Activated naive CD8-positive, alpha-beta T cell treated with anti-CD3 and anti-CD28 coated beads for 36 hours (primary cell): ENCODE measurements at places on chromosomes 7 and 10.
A peak's percentile ranks its signal among the peaks of the same experiment; 100 is the strongest.

DNA sequence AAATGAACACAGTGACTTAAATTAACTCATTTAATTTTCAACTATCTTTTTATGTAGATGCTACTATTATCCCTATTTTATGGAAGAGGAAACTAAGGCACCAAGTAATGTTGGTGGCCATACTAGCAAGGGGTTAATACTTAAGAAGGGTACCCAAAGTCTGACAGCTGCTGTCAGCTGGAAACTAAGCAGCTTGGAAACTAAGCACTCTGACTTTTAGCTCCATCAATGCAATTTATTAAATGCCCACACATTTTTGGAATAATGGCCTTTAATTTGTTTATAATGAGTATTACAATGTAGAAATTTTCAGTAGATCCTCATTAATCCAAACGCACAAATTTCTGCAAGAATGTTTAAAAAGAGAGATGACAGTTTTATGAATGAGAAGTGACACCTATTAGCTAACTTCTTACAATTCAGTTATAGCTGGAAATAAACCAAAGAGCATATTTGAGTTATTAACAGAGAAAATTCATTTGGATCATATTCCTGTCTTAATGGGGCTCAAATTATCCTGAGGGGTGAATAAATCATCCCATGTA lies 483.1 kb upstream of the MBL2 start:
- no peak for DNase-seq

DNA sequence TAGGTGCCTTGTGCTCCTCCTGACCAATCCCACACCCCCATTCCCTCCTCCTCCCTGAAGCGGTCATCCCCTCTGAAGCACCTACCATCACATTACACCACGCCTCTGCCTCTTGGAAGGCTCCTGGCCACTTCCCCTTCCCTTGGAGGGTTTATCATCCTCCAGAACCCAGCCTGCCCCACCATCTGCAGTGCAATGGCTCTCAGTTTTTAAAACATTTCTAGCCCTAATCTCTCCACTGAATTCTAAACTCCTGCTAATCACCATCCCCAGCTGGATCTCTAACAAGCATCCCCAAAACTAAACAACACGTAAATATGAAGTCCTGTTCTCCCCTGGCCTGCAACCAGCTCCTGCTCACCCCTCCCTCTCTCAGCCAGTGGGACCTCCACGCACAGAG lies 70.6 kb downstream of the PIP4K2A start:
- no peak for DNase-seq

GRCh38 chr7:39355664-39356063 lies 210.5 kb upstream of the YAE1 start:
- DNase-seq, result no peak

GRCh38 chr7:91411060-91411459 lies 146.8 kb downstream of the FZD1 start:
- no peak for DNase-seq

DNA sequence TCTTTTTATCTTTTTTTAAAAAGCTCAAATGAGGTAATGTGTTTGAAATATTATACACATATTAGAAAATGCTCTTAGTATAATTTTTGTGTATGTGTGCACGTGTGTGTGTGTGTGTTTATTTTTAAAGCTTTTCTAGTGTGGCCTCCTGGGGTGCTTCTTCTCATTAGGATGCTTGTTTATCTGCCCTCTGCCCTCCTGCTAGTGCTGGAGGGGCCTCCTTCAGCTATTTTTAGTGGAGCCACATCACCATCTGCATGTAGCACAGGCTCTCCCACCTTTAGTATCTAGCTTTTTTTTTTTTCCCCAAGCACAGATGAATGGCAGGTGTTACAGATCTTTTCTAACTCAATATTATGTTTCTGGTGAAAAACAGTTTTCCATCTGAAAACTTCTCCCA lies 155.7 kb upstream of the TMEM229A start:
- no peak for DNase-seq

GRCh38 chr10:19920075-19920726 lies 104.0 kb downstream of the PLXDC2 start:
- DNase-seq, result no peak

DNA sequence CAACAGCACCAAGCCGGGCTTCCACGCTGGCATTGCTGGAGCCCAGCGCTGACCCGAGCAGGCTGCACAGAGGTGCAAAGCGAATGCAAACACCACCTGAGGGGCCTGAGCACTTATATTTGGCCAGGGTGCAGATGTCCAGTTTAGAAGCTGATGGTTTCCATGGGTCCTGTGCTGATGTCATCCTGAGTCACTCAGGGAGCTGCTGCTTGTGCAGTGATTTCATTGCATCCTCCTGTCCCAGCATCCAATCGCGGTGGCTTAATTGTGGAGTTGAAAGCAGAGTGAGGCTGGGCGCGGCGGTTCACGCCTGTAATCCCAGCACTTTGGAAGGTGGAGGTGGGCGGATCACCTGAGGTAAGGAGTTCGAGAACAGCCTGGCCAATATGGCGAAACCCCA lies 410.2 kb upstream of the KLF6 start:
- no peak for DNase-seq

DNA sequence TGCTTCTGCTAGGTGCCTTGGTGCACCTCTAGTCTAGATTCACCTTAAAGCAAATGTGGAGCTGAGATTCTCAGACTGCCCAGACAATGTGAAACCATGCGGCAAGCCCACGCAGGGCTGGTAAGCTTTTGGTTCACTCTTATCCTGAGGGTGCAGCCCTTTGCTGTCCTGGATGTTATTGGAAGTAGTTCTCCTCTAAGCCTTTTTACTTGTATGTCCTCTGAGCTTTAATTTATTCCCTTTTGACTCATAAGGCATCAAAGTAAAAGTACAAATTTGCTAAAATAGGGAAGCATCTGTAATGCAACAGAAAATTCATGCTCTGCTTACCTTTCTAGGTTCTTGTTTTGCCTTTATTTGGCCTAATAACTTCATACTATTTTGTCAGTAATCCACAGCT lies 186.8 kb downstream of the MACC1 start:
- no peak for DNase-seq

DNA sequence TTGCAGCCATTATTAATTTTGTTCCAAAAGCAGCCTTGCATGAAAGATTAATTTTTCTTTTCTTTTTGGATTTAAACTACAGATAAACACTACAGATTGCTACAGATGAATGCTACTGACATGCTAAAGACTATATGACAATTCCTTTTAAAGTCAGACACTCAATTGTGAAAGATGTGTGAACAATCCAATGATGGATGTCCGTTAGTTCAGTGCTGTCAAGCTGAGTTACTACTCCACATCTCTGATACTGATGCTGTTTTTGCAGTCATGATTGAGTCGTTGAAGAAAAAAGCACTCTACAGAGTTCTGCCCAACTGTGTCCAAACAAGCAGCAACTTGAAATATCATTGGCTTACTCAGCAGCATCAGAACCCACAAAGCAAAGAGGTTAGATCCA lies 146.8 kb downstream of the OTUD1 start:
- DNase-seq, result no peak

DNA sequence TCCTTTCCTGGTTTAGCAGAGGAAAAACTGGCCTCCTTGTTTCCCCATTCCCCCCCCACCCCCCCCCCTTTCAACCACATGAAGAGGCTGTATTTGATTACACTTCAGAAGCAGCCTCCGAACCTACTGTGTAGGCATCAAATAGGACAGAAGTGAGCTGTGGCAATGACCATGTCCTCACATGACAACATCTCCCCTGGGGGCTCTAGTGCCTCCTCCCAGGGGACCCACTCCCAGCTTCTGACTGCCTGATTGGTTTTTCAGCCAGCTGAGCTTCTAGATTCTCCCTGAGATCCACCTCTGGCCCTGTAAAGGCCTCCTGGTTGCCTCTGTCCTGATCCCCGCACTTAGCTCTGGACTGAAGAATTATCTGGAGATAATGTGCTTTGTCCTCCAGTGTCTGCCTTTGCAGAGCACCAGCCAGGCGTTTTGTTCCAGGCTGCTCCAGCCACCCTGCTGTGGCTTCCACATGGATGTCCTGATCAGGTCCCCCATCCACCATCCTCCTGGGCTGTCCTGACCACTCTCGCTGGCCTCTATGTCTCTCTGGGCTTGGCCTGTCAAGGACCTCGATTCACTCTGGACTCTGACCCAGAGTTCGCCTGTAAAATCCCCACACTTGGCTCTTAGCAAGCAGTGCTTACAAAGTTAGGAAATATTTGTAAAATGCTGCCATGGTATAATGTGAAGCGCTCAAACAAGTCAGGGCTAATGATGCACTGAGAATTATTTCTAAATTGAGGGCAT lies 42.4 kb upstream of the TOMM7 start:
- no peak for DNase-seq

- DNase-seq, result no peak
Observed at GRCh38 chr10:79045566-79046175, 23.1 kb upstream of the ZMIZ1 start.

- DNase-seq, result no peak
Observed at GRCh38 chr10:30422151-30422695, 11.8 kb upstream of the MAP3K8 start.

DNA sequence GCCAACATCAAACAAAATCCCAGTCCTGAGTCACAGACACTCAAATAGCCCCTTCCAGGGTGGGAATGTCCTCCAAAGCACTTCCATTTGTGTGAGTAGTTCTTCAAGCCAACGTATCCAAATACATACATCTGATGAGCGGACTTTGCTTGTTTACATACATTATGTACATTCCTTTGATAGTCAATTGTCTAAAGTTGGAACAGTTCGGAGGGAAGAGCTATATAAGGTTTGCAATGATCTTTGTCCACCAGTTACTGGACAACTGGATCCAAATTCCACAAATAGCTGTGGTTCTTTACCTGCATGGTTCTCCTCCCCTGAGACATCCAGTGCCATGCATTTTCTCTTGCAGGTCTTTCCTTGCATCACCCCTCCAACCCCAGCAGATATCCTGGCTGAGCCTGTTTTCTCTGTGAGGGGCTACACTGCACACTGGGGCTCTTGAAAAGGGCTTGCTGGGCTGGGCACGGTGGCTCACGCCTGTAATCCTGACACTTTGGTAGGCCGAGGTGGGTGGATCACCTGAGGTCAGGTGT lies 4.7 kb upstream of the MGMT start:
- DNase-seq, result no peak

DNA sequence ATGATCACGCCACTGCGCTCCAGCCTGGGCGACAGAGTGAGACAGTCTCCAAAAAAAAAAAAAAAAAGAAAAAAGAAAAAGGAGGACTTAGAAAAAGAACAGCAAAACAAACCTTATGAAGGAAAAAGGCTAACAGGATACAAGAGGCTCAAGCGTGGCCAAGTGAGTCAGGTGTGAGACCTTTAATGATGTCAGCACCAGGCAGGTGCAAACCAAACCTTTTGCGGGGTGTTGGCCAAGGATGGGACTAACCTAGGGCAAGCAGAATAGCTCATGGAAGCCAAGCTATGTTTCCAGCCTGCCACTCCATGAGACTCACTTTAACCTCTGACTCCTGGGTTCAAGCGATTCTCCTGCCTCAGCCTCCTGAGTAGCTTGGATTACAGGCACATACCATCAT lies 11.3 kb upstream of the GNA12 start:
- DNase-seq, result no peak

DNA sequence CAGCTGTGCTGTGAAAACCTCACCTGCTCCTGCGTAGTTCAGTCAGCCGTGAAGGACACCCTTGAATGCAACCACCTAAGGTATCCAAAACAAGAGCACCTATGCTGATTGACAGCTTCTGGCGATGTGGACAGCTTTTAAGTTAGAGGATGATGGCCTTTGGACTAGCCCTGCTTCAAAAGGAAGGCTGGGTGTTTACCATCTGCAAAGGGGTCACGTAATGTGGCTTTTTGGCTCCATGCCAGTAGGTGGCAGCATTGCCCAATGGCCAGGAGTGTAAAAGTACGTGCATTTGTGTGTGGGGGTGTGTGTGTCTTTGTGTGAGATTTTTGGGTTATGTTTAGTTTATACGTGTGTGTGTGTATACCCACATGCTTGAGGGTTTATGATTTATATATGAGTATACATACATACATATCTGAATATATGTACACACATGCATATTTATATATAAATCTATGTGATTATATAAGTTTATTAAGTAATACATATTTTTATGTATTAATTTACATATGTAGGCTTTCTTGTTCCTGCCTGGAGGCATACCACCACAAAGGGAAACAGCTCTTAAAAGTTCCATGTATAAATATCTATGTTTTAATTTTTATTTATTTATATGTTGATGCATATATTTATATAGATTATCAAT lies 236.3 kb upstream of the ANKRD30A start:
- DNase-seq, result peak; percentile 43

GRCh38 chr10:122774231-122774630 lies 71.4 kb downstream of the CUZD1 start:
- DNase-seq, result no peak

DNA sequence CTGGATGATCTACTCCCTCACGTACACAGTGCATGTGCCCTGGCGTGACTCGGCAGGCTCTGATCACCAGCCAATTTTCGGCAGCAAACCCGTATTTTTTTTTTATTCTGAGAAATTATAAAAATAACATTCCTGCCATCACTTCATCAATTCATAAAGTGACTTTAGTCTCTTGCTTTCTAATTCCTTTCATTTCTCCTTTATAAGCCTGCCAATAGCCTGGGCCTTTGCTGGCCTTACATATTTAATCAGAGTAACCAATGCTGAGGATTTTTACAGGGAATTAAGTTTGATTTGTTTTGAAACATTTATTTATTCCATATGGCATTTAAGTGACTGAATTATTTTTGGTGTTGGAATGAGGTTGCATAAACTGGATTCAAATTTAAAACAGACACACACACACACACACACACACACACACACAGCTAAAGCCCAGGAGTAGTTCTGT lies 140.8 kb downstream of the ETV1 start:
- DNase-seq, result no peak

DNA sequence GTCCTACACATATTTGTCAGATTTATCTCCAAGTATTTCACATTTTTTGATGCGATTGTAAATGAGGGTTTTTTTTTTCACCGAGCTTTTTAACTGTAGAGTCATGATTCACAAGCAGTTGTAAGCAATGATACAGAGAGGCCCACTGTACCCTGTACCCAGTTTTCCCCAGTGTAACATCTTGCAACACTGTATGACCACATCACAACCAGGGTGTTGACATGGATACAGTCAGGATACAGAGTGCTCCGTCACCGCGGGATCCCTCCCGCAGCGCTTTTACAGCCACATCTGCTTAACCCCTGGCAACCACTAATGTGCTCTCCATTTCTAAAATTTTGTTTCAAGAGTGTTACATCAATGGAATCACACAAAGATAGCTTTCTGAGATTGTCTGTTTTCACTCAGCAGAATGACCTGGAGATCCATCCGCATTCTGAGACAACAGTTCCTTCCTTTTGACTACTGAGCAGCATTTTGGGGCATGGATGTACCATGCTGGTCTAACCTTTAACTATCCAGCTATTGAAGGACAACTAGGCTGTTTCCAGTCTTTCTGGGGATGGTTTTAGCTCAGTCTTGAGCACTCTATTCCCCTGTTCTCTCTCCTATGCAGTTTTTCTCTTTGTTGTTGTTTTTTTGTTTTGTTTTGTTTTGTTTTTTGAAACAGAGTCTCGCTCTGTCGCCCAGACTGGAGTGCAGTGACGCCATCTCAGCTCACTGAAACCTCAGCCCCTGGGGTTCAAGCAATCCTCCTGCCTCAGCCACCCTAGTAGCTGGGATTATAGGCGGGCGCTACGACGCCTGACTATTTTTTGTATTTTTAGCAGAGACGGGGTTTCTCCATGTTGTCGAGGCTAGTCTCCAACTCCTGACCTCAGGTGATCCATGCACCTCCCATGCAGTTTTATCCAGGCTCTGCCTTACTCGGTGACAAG lies 25.9 kb downstream of the GPRIN2 start:
- no peak for DNase-seq
